ENCODE measurements at places on chromosomes 4 and X. TPM values are rescaled to one million over a fixed set of nuclear protein-coding genes. Genes with fewer than 3 reads are reported as not detected.

IGFBP7 gene
- 1,471 TPM for total RNA-seq

FHL1 gene
- 15.5 TPM for total RNA-seq

- no peak for DNase-seq
Observed at GRCh38 chr4:41257257-41257901, 651 bp downstream of the UCHL1 start.

DNA sequence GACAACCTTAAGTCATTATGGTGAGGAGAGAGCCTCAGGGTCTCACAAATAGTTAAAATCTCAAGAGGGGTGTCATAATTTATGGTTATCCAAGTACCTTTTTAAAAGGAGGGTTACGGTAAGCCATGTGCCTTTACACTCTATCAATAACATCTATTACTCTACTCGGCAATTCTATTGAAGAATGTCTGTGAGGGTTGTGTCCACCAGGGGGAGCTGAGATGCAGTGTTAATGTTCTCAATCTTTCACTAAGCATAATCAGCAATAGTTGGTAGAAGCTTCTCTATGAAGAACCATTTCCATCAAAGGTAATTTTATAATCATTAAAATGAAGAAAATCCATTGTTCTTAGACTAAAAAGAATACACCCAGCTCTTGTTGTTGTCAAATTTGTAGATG, 457.4 kb downstream of the CENPC start:
- DNase-seq, result no peak

DNA sequence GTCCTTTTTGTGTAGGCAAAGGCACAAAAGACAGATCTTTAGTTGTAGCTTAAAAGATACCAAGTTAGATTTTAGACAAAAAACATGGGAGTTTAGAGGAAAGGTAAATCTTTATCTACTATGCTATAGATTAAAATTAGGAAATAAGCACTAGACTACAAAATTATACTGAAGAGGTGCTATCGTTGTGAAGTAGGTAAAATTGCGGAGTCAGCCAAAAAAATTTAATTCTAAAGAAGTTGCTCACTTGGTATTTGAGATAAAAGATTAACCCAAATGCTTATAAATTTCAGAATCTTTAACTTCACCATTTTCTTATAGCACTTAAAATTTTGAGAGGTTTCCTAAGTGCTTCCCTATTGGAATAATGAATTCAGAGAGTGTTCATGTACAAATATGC, 604.1 kb downstream of the GRXCR1 start:
- DNase-seq, result no peak

ALPK1 gene
- 3.0 TPM for total RNA-seq

GRCh38 chrX:48472851-48473703, 2.9 kb upstream of the FTSJ1 start:
- DNase-seq, result no peak

DNA sequence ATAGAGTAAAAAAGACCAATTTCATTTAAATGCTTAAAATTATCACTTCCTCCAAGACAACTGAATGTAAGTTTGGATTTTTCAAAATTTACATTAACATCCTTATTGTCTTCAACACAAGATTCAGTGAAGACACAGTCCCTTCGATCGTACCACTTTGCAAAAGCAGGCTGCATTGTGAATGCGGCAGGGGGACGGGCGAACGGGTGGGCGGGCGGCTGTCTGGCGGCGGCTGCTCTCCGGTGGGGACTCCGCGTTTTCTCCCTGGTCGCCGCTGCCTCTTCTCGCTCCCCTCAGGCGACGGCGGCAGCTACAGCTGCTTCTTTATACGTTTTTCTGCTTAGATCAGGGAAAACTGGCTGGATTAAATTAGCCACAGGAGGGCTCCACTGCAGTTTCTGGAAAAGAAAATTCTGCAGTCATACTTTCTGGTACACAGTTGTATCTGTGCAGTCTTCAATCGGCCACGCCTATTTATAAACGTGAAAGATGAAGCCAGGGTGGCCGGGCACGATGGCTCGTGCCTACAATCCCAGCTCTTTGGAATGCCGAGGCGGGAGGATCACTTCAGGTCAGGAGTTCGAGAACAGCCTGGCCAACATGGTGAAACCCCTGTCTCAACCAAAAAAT, 33.9 kb upstream of the HPF1 start:
- DNase-seq, result no peak

DNA sequence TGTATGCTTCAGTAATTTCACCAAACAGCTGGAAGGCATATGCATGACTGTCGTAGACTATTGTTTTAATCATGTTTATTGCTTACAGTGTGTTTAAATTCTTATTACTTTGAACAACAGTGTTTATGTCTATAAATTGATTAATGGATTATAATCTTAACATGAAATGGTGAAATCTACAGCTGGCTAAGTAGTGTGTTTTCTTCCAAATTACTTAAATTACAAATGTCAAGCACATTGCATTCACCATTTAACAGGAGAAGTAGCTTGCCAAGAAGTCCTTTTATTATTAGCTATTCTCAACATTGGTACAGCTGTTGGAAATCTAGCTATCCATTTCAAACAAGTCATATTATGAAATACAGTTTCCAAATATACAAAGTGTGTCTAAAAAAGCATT, 849.3 kb upstream of the PCDH10 start:
- no peak for DNase-seq

DNA sequence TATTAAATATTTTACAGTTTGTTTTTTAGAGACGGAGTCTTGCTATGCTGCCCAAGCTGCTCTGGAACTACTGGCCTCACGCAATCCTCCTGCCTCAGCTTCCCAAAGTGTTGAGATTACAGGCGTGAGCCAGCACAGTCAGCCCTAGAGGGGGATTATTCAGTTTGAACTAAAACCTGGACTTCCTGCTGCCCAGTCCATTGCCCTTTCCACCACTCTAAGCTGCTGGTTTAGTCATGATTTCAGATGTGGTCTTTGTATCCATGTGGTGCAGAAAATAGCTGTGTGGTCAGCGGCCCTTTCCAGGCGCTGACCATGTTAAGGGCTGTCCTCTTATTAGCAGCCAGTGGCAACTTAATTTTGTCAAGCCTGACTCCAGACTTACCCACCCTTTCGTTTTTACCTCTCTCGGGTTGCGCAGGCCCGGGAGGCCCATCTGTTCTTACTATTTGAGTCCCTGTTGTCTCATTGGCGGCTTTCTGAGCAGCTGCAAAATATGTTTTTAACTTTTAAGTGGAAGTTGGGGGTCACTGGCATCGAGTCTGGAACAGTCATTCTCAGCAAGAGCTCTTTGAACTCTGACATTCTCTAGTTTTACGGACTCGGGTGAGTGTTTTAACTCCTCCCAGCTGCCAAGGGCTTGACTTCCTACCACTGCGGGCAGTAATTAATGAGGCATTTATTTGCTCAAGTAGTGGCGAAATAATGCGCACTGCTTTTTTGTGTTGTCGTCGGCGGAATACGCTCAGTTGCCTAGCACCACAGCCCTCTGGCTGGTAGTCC, 773 bp upstream of the VMA21 start:
- peak; percentile 45 for DNase-seq

GIMD1 gene
- total RNA-seq, result not detected

- DNase-seq, result peak; percentile 55
Observed at GRCh38 chr4:129239088-129239487, 143.1 kb downstream of the C4orf33 start.

TRMT44 gene
- total RNA-seq, result 17.8 TPM

MSANTD1 gene
- 0.14 TPM for total RNA-seq

DNA sequence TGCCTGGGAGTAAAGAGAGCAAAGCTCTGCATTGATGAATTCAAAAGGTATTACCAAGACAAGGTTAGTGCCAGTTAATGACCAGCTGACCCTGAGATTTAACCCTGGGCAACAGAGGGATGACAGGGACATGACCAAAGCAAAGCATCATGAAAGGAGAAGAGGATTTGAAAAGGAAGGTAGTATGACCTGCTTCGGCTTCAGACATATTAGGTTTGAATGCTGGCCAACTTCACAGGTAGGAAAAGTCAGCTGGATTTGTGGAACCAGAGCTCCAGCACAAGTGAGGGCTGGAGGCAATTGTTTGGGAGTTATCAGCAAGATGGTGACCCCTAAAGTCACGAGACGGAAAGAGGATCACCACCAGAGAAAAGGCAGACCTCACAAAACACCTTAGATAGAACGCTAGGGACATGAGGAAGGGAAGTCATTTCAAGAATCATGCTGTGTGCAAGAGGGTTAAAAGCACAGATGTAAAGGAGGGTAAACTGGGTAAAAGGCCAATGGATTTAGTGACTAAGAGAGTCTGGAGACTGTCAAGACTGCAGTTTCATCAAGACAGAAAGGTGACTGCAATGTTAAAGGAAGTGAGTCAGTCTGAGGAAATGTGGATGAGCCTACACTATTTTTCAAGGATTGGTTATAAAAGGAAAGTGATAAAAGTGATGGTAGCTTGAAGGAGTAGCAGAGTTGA, 45.6 kb downstream of the SH3RF1 start:
- peak; percentile 95 for DNase-seq

GRCh38 chr4:76963131-76963750, 13.7 kb downstream of the SEPTIN11 start:
- no peak for DNase-seq

ASB12 gene
- total RNA-seq, result not detected

EMCN gene
- not detected for total RNA-seq

DNA sequence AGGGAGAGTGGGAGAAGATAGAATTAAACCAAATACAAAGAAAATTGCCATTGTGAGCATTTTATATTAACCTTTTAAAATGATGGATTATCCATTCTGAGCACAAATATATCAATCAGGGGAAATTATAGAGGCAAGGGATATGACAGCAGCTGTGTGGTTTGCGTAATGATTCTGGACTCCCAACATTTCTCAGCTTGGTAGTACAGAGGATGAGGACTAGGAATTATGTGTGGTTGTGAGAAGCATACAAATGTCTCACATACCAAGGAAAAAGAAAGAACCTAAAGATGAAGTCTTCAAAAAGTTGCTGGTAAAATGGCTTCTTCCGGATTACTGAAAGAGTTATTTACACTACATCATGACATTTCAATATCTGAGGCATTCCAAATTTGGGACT, 674.6 kb upstream of the NR3C2 start:
- no peak for DNase-seq
